CD8-positive, alpha-beta T cell (primary cell): ENCODE measurements at places on chromosomes 6 and 20.

DNA sequence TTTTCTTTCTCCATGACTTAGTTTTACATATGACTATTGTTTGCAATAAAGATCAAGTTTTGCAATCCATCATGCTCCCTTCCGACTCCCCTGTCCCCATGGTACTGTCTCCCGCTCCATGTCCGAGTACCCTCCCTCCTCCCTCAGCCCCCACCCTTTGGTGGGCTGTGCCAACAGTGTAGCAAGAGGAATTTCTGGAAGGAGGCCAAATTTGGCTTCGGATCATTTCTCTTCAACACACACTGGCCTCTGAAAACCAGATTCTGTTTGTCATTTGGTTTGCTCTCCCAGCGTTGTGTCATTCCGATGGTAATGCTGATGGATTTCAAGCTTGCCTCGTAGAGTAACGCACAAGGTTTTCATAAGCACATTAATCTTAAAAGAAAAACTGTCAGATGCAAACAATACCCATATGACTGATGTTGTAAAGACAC lies 22.9 kb upstream of the PAX1 start:
- DNase-seq: no peak

GRCh38 chr20:48406498-48406897 lies 421.3 kb downstream of the PREX1 start:
- DNase-seq: no peak

GRCh38 chr6:18507561-18507960 lies 120.4 kb downstream of the RNF144B start:
- DNase-seq: no peak

DNA sequence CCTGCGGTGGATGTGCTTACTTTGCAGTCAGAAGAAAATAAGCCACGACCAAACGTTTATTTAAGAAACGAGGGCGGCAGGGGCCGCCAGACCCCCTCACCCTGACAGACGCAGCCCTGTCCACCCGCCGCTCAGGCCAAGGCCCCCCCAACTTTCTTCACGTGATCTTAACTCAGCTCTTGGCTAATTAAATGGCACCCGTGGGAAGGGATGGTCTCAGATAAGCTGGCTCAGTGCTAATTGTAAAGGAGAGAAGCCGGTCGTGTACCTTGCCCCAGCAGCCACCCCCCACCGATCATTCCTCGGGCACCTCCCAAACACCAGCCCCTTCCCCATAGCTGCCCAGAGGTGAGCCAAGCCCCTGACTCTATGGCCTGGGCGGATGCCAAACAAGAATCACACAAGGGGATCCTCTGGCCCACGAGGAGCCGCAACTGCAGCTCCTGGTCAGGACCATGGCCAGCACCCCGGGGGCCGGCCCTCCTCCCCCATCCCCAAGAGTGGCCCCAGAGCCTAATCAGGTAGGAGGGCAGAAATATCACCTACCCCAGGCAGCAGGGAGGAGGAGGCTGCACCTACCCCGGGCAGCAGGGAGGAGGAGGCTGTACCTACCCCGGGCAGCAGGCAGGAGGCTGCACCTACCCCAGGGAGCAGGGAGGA lies 11.2 kb downstream of the KCNQ2 start:
- DNase-seq: no peak

- DNase-seq: no peak
Observed at GRCh38 chr6:129678463-129678862, 31.5 kb downstream of the ARHGAP18 start.

GRCh38 chr6:44456070-44456965 lies 68.8 kb downstream of the CDC5L start:
- no peak for DNase-seq

GRCh38 chr6:138970159-138970558 lies 17.9 kb downstream of the REPS1 start:
- no peak for DNase-seq

DNA sequence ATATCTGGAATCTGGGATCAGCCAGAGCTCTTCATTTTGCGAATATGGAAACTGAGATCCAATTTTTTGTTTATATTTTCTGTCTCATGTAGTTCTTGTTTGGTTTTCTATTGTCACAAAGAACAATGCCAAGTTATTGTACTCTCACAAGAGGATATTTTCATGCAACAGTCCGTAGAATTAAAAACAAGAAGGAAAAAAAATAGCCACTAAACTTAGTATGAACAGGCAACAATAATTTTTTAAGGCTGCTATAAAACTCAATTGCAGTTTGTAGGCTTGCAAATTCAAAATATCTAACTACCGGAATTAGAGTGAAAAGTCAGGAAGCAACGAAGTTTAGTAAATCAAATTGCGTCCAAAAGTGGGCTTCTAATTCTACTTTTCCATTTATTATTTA lies 1.2 kb downstream of the POPDC3 start:
- DNase-seq: no peak

DNA sequence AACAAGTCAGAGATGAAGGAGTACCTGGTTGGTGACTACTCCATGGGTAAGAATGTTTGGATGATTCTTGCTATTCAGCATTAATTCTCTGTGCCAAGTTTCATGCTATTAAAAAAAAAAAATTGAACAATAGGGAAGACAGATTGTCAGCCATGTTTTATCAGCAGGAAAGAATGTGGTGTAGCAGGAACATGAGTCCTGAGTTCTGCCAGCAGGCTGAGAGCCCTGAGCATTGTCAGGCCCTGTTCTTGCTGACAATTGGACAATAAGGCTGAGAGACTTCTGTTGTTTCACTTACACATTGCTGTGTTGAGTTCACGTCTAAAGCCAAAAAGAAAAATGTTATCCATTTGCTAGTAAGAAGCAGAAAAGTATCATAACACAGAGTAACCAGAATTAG lies 70.4 kb upstream of the SMIM28 start:
- no peak for DNase-seq

DNA sequence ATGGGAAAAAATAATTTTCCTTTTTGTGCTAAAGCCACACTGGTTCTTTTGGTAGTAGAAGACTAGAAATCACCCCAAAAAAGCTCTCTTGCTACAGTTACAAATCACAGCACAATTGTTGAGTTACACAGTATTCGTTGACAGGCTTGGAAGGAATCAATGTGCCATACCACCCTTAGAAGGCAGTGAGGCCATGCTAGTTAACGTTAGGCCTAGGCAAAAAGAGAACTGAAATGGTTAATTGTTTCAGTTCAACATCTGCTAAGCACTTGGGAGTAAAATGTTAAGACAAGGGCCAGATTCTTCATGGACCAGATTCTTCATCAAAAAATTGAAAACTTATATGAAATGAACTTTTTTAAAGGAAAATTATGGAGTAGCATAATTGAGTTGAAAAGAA lies 626.2 kb downstream of the UTRN start:
- no peak for DNase-seq

DNA sequence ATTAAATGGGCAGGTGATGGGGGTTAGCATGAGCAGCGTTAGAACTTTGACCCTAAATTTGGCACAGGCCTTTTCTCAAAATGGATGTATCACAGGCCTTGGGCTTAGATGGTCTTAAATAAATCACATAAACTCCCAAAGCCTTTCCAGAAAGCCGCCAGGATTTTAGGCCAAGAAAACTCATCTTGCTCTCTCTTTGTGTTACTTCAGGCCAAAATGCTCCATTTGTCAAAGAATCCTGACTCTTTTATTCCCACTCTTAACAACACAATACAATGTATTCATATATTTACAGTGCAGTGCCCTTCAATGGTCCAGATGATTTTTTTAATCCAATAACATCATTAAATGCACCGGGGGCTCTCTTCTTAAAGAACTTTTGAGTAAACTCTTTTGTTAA lies 5.9 kb upstream of the TCP11 start:
- no peak for DNase-seq

DNA sequence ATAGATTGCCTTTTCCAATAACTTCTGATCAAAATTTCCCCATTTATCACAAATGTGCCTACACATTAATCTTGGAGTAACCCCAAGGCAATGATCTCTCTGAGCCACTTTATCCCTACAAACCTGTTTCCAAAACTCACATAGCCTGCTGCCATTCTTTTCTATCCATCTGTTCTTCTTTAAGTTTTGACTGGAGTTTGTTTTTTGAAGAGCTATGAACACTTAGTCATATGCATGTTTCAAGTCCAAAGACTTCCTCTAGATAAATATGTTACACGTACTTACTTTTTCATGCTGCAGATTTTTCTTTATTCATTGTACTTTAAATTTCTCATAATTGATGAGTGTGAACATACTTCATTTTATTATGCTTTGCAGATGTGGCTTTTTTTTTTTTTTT lies 488.9 kb upstream of the CITED2 start:
- no peak for DNase-seq

DNA sequence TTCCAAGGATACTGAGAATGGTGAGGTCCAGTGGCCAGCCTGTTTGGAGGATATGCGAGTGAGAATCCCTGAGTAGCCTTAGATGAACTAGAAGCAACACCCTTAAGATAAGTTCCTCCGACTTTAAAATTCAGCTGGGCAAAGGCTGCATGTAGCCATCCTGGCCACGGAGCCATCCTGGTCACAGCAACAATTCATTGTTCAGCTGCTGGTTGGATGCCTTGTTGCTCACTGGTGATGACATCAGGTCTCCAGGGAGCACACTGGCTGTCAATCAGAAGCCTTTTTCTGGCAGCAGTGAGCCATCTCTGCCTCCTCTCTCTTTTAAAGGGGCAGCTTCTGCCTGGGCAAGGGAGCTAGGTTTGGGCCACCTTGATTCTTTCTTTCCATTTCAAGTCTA lies 22.4 kb upstream of the RIMS4 start:
- DNase-seq: no peak

- no peak for DNase-seq
Observed at GRCh38 chr6:145643760-145644159, 91.6 kb downstream of the EPM2A start.
